Stomach (tissue), 19 donors: ENCODE measurements at places on chromosomes 6 and 20. TPM values are rescaled to one million over a fixed set of nuclear protein-coding genes. Genes with fewer than 3 reads are reported as not detected.

The ADGRF1 gene
- under 0.01 TPM for total RNA-seq

The SLC22A3 gene
- 8.5 TPM for total RNA-seq

The PSMB1 gene
- 112 TPM for total RNA-seq

The OOEP gene
- total RNA-seq = not detected

The TINAG gene
- not detected for total RNA-seq

The MUC22 gene
- total RNA-seq = not detected

The TUBB2A gene
- total RNA-seq = 34.5 TPM

The OGFR gene
- total RNA-seq = 60.7 TPM

The BTN2A1 gene
- 2.9 TPM for total RNA-seq

DNA sequence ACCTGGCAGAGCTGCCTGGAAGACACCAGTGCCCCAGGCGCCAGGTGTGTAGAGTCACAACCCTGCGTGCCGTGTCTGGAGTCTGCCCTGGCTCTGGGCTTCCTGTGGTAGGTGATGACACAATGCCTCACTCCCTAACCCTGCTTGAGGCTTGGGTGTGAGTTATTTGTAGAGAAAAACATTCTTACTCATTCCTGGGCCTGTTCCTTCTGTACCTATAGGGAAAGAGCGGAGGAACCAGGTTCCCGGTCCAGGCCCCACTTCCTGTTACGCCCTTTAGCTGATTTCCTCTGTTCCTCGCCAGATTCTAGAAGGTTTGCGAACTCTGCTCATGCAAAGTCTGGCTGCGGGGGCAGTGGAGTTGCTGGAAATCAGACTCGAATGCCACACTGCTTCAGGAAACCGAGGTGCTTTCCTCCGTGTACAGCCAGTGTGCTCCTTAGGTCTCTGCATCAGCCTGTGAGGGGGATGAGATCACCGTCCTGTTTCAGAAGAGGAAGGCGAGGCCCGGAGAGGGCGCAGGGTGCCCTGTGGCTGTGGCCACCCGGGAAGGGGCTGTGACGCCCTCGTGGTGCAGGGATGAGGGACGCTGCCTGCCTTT is 67.1 kb upstream of the DUSP22 start:
- H3K27me3 ChIP-seq = no peaks in the 10 kb centered on the region
- H3K4me1 ChIP-seq = peaks cover 9% of the 10 kb centered on the region
- no peak overlapping the region for H3K27ac ChIP-seq
- no peak overlapping the region for H3K4me3 ChIP-seq
- no peak for DNase-seq

- H3K27ac ChIP-seq = peak overlapping the region; percentile 15
- H3K4me1 ChIP-seq = no peaks in the 10 kb centered on the region
- no peak overlapping the region for H3K4me3 ChIP-seq
- H3K36me3 ChIP-seq = no peaks in the 10 kb centered on the region
- no peaks in the 10 kb centered on the region for H3K27me3 ChIP-seq
Measured at GRCh38 chr6:16043171-16044135, 85.4 kb upstream of the MYLIP start.

- peak; percentile 83 for DNase-seq
- H3K27ac ChIP-seq = no peak overlapping the region
- peaks cover 21% of the 10 kb centered on the region for H3K36me3 ChIP-seq
- H3K4me1 ChIP-seq = peaks cover 14% of the 10 kb centered on the region
Measured at GRCh38 chr6:52399511-52400312, 20.4 kb upstream of the EFHC1 start.

DNA sequence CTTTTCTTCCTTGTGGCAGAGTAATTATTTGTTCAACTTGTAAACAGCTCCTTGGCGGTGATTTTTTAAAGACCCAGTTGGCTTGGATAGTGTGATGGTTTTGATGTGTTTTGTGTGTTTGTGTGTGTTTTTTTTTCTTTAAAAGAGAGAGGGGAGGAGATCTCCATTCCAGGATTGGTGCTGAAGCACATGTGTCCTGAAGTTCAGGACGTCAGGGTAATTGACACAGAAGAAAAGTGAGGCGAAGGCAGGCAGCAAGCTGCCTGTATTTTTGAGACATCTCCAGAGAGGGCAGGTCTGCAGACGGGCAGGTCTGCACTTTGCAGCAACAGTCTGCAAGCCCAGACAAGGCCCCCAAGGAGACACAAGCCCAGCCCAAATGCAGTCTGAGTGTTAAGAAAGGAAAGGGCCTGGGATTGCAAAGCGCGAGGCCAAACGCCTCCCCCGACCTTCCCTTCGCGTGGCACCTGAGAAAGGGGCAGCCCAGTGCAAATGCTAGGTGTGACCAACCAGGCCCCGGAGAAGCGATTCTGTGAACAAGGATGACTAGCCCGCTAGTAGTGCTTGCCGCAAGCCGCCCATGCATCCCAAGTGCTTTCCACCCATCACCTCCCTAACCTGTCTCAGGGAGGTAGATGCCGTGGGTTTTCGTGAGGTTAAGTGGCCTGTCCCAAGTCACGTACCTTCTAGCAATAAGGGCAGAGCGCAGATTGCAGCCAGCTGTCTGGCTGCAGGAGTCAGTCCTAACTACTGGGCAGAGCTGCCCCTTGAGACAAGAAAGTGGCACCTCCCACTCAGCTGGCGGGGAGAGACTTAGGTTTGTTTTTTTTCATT is 230.5 kb downstream of the ZMYND8 start:
- peaks cover 16% of the 10 kb centered on the region for H3K27me3 ChIP-seq
- no peaks in the 10 kb centered on the region for H3K36me3 ChIP-seq

- peaks cover 58% of the 10 kb centered on the region for H3K4me1 ChIP-seq
- no peaks in the 10 kb centered on the region for H3K27me3 ChIP-seq
- peak; percentile 84 for DNase-seq
- H3K27ac ChIP-seq = peak overlapping the region; percentile 74
- H3K36me3 ChIP-seq = peaks cover 40% of the 10 kb centered on the region
Measured at GRCh38 chr6:56524891-56525703, 117.6 kb downstream of the DST start.

DNA sequence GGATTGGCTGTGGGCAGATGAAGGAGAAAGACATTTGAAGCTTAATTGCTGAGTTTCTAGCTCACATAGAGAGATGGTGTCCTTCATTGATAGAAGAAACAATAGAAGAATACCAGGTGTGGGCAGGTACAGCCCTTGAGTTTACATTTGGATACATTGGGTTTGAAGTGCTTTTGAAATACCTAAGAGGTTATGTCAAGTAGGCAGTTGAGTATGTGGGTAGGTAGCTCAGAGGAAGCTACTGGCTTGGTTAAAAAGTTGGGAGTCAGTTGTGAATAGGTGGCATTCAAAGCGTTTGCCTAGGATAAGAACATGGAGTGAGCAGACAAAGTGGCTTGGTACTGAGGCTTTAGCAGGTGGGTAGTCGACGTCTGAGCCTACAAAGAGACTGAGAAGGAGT is 25.0 kb downstream of the NDUFAF5 start:
- H3K27me3 ChIP-seq = no peaks in the 10 kb centered on the region
- H3K27ac ChIP-seq = no peak overlapping the region
- DNase-seq = no peak
- H3K36me3 ChIP-seq = peaks cover 99% of the 10 kb centered on the region

DNA sequence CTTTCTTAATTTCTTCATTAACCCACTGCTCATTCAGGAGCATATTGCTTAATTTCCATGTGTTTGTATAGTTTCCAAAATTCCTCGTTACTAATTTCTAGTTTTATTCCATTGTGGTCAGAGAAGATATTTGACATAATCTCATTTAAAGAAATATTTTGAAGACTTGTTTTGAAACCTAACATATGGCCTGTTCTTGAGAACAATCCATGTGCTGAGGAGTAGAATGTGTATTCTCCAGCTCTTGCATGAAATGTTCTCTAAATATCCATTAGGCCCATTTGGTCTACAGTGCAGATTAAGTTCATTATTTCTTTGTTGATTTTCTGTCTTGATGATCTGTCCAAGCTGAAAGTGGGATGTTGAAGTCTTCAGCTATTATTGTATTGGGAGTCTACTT is 251.7 kb downstream of the ALDH8A1 start:
- H3K36me3 ChIP-seq = no peaks in the 10 kb centered on the region
- H3K4me1 ChIP-seq = no peaks in the 10 kb centered on the region
- no peak for DNase-seq
- H3K27ac ChIP-seq = no peak overlapping the region
- no peak overlapping the region for H3K4me3 ChIP-seq

GRCh38 chr6:37347670-37348111 is 6.1 kb upstream of the RNF8 start:
- H3K27me3 ChIP-seq = no peaks in the 10 kb centered on the region
- H3K27ac ChIP-seq = no peak overlapping the region
- H3K4me1 ChIP-seq = no peaks in the 10 kb centered on the region
- no peaks in the 10 kb centered on the region for H3K36me3 ChIP-seq
- DNase-seq = no peak

- H3K27me3 ChIP-seq = no peaks in the 10 kb centered on the region
- no peak overlapping the region for H3K27ac ChIP-seq
- no peak overlapping the region for H3K4me3 ChIP-seq
- no peak for DNase-seq
- no peaks in the 10 kb centered on the region for H3K36me3 ChIP-seq
Measured at GRCh38 chr6:154341871-154342270, 14.7 kb downstream of the IPCEF1 start.

- H3K27ac ChIP-seq = no peak overlapping the region
- DNase-seq = no peak
- H3K4me3 ChIP-seq = no peak overlapping the region
- no peaks in the 10 kb centered on the region for H3K36me3 ChIP-seq
- H3K27me3 ChIP-seq = no peaks in the 10 kb centered on the region
Measured at GRCh38 chr6:9878535-9878934, 536.3 kb downstream of the TFAP2A start.

DNA sequence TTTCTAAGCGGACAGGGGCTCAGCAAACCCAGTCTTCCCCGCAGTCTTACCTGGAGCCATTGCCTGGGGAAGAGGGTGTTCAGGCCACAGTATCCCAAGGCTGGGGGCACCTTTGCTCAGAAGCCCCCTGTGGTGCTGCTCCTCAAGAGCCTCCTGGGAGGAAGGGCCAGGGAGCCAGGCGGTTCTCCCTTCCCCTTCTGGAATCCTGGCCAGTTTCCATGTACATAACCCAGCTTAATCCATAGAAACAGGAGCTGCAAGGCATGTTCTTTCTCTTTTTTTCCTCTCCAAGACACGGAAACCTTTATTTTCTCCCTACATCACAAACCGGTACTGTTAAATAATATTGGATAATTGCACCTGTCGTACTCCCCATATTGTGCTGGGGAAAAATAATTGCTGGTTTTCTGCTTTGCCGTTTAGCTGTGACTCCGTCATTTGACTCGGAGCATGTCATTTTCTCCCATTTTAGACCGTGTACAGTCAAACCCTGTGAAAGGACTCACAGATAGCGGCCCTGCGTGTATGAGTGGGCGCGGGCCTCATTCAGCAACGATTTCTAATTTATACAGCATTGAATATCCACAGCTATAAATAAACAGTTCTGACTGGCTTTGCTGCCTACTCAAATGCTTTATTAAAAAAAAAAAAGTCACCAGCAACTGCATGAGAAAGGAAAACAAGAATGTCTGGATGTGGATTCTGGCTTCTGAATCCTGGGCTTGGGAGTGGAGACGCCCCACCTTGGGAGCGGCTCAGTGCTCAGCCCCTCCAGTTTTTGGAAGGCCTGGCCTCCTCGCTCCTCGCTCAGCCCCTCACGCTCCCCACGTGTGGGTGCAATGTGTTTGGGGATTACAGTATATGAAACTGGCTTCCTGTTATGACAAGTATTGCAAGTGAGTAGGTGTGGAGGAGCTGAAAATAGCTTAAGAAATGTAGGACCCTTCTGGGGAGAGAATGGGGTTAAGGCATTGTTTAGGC is 67.3 kb downstream of the ADTRP start:
- peaks cover 29% of the 10 kb centered on the region for H3K4me1 ChIP-seq
- H3K36me3 ChIP-seq = no peaks in the 10 kb centered on the region
- H3K27ac ChIP-seq = peak overlapping the region; percentile 5

- no peak overlapping the region for H3K27ac ChIP-seq
- H3K36me3 ChIP-seq = no peaks in the 10 kb centered on the region
- no peaks in the 10 kb centered on the region for H3K27me3 ChIP-seq
- no peak overlapping the region for H3K4me3 ChIP-seq
- no peak for DNase-seq
- H3K4me1 ChIP-seq = no peaks in the 10 kb centered on the region
Measured at GRCh38 chr6:116446399-116446798, 14.8 kb upstream of the CALHM6 start.

DNA sequence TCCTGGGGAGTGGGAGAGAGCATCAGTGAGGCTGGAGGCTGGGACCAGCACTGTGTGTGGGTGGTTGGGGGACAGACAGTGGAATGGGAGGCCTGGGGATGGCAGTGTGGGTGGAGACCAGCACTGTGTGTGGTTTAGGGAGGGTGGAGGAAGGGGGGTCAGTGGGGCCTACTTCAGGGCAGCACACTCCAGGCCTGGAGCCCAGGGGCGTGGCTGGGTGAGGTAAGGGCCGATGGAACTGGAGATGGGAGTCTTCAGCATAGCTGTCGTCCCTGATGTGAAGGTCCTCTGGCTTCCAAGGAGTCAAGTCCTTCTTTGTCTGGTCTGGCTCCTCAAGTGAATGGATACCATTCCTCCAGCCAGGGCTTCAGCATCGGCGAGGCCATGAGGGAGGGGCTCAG is 18.6 kb downstream of the KCNK17 start:
- DNase-seq = no peak
- no peaks in the 10 kb centered on the region for H3K27me3 ChIP-seq

- H3K27ac ChIP-seq = no peak overlapping the region
- H3K27me3 ChIP-seq = no peaks in the 10 kb centered on the region
- no peak for DNase-seq
- H3K4me3 ChIP-seq = no peak overlapping the region
- peaks cover 8% of the 10 kb centered on the region for H3K4me1 ChIP-seq
- no peaks in the 10 kb centered on the region for H3K36me3 ChIP-seq
Measured at GRCh38 chr6:158832026-158832425, 12.9 kb upstream of the EZR start.

GRCh38 chr20:16222859-16223411 is 350.3 kb downstream of the KIF16B start:
- no peaks in the 10 kb centered on the region for H3K27me3 ChIP-seq
- H3K27ac ChIP-seq = no peak overlapping the region
- H3K4me3 ChIP-seq = no peak overlapping the region

DNA sequence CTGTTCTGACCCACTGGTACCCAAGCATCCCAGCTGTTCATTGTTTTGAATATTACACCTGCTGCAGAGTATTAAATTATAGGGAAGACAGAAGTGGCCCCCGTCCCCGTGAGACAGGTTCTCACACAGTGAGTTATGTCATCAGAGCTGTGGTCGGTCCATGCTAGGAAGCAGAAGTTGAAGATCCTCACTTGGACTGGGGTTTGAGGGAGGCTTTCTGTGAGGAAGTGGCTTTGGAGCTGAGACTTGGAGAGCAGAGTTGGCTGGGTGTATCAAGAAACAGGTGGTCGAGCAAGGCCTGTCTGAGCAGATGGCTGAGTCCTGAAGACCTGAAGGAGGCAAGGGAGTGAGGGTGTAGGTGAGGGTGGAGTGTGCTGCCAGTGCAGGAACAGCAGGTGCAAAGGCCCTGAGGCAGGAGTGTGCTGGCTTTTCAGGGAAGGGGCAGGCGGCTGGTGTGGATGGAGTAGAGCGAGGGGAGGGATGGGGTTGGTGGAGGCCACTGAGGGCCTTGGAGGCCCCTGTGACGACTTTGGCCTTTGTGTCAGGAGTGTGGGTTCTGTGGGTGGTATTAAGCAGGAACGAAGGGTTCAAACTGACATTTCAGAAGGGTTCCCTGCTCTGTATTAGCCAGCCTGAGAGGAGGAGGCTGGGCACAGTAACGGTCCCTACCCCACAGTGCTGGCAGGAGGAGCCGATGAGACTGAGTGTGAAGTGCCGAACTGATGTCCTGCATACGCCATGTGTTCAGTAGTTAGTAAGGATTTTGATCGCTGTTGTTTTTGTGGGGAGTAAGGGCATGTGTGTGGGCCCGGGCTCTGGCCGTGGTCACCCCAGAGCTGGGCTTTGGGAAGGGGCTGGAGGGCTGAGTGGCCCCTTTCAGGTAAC is 11.8 kb downstream of the SRC start:
- H3K27me3 ChIP-seq = no peaks in the 10 kb centered on the region
- H3K36me3 ChIP-seq = peaks cover 18% of the 10 kb centered on the region
- H3K27ac ChIP-seq = no peak overlapping the region
- H3K4me1 ChIP-seq = peaks cover 50% of the 10 kb centered on the region
